ENCODE measurements at places on chromosomes 6 and 20. TPM values are rescaled to one million over a fixed set of nuclear protein-coding genes. Genes with fewer than 3 reads are reported as not detected.
A peak's percentile ranks its signal among the peaks of the same experiment; 100 is the strongest.

DNA sequence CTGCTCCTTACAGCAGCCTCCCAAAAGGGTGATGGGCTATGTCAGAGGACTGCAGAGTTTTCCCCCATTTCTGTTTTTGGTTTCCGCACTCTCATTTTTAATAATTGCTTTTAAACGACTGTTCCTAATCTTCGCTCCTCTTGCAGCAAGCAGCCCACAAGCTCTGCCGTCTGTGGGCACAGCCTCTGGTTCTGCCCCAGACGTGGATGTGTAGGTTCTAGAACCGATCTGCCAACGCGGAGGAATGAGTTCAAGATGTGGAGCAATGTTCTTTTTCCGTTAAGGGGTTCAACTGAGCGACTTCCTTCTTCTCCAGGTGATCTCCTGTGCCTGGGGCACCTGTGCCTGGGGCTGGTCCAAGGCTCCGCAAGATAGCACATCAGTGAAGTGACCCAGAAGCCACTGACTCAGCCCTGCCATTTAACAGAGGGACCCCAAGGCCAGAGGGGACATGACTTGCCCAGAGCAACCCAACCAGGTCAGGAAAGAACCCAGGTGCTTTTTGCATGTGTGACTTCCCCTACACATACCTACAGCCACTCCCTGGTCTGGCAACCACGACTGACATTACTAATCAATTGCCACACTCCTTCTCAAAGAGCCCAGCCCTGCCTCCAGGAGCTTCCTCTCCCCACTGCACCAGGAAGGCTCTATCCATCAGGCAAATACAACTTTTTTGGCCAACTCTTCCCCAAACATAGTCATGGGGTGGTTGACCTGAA is 22.7 kb downstream of the PMEPA1 start:
- no peak for DNase-seq

Gene XKR7
- polyA plus RNA-seq: 0.05 TPM

DNA sequence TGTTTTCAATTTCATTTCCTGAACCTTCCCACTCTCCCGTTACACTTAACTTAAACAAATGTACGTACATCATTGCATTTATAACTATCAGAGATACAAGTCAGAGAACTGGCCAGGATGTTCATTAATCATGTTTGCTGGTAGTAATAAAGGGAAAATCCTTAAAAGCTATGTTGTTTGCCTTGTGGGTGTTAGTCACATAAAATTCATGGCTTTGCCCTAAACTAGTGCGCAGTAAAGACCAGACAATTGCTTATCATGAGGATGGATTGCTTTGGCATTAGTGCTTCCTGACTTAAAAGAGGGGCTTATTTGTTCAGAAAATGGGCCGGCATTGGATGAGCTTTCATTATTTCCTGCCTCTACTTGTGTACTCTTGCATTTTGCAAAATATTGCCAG is 1037.3 kb upstream of the FLRT3 start:
- no peak for DNase-seq

DNA sequence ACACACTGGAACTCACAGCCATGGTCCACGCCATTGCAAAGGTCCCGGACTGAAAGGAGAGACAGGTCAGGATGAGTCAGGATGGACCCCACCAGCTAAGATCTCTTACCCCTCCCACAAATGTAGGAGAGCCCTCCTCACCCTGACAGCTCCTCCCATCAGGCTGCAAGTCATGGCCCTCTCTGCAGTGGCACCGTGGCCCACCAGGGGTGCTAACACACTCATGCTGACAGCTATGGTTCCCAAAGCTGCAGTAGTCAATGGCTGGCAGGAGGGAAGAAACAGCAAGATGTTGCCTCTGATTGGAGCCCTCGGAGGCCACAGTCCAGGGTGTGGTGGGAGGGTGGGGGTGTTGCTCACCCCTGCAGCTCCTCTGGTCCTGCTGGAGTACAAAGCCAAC is 5.7 kb upstream of the RBPJL start:
- DNase-seq: no peak

- no peak for DNase-seq
Measured at GRCh38 chr6:44606504-44606903, 219.0 kb downstream of the CDC5L start.

Gene TCP11
- polyA plus RNA-seq: 0.34 TPM

DNA sequence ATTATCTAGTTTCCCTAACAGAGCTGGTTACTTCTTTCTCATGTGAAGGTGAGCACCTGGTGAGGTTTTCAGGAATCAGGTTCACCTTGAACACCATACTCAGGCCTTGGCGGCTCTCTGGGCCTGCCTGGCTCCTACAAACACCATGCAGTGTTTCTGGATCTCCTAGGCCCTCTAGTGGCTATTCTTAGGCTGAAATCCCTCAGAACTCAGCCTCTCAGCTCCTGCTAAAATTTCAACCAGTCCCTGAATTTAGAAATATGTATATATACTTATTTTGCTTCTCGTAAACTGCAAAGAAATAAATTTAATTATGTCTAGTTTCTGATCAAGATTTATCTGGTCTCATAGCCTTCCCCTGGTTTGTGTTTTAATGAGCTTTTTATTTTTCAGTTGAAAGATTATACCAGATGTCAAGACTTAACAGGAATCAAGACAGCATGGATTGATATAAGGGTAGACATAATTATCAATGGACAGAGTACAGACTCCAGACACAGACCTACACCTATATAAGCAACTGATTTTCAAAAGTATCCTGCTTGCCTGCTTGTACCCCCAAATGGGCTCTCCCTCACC is 55.9 kb downstream of the ANKEF1 start:
- peak; percentile 45 for DNase-seq

GRCh38 chr20:17925940-17926300 is 42.7 kb downstream of the SNX5 start:
- DNase-seq: no peak
